Activated CD8-positive, alpha-beta T cell treated with anti-CD3 and anti-CD28 coated beads, Interleukin-2, amount 10 ng/mL, durations not matched to agents 7 days and 5 days (primary cell): ENCODE measurements at places on chromosomes 3 and 15. TPM values are rescaled to one million over a fixed set of nuclear protein-coding genes. Genes with fewer than 3 reads are reported as not detected.

The RTP3 gene
- not detected for total RNA-seq

DNA sequence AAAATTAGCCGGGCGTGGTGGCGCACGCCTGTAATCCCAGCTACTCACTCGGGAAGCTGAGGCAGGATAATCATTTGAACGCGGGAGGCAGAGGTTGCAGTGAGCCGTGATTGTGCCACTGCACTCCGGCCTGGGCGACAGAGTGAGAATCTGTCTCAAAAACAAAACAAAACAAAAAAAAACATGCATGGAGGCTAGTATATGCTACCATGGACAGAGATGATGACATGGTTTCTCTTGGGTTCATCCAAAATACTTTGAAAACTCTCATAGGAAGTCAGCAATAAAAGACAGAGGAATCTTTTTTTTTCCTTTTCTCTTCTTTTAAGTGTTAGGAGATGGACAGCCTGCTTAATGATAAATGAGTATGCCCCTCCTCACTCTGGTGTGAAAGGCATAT, 137.7 kb upstream of the MB21D2 start:
- H3K4me1 ChIP-seq = no peaks in the 10 kb centered on the region
- no peak overlapping the region for H3K27ac ChIP-seq
- no peak overlapping the region for H3K4me3 ChIP-seq

GRCh38 chr3:88779482-88779881, 327.9 kb upstream of the EPHA3 start:
- no peaks in the 10 kb centered on the region for H3K36me3 ChIP-seq
- no peak overlapping the region for H3K4me3 ChIP-seq
- H3K4me1 ChIP-seq = no peaks in the 10 kb centered on the region
- no peak for DNase-seq
- no peaks in the 10 kb centered on the region for H3K27me3 ChIP-seq

The ST8SIA2 gene
- total RNA-seq = not detected

- peaks cover 27% of the 10 kb centered on the region for H3K4me1 ChIP-seq
- H3K4me3 ChIP-seq = no peak overlapping the region
- DNase-seq = no peak
- H3K27ac ChIP-seq = no peak overlapping the region
- H3K36me3 ChIP-seq = peaks cover under 1% of the 10 kb centered on the region
These were observed 125.6 kb upstream of the TBL1XR1 start for GRCh38 chr3:177322881-177323280.
